NCI-H1092 (cell line): ENCODE measurements at places on chromosomes 3 and 15.
A peak's percentile ranks its signal among the peaks of the same experiment; 100 is the strongest.

GRCh38 chr3:160754371-160754854 is 1.6 kb upstream of the PPM1L start:
- peak; percentile 28 for DNase-seq

- DNase-seq: no peak
Measured at GRCh38 chr3:174417573-174417972, 441.6 kb upstream of the NAALADL2 start.

DNA sequence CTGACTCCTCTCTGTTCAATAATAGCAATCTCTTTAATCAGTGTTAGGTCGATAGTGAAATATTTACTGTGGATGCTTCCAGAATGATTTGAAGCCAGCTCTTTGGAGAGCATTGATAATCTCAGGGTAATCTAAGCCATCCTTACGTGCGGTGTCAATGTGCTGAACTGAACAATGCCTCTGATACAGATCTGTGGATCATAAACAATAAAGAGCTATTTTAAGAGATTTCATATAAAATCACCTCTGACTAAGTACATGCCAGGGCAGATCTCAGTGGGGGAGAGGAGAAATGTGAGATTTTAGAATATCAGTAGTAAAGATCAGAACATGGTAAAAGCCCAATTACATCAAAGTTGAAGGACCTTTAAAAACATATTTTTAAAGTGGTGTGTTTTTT is 319.3 kb upstream of the GBE1 start:
- no peak for DNase-seq

DNA sequence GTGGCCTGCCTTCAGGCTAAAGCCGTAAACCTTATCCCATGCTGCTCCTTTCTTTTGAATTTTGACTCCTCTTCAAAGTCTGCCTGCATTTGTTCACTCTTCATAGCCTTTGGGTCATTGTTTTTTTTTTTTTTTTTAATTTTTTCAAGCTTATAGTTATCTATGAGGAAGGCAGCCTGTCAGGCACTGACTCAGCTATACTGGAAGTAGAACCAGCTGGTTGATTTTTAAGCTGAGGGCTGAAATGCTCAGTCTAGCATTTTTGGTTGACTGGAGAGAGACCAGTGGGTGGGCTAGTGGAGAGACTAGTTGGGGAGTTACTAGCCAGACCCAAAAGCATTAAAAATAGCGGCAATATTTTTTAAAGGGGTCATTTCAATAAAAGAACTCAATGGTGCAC is 44.1 kb downstream of the C3orf20 start:
- DNase-seq: no peak

DNA sequence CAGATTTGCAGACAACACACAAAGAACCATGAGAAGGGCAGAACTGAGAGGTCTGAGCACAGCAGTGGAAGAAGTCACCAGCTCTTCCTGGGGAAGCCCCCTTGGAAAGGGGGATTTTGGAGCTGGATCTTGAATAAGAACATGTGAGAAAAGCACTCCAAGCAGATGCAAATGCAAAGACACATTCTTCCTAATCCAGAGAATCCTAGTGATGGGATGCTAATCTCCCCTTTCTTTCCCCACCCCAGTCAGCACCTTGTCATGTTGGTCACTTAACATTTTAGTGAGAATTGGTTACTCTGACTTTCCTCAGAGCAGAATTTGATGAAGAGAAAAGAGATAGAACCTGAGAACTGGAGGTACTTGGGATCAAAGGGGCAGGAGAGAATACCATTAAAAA is 148.5 kb downstream of the SSR3 start:
- DNase-seq: no peak

DNA sequence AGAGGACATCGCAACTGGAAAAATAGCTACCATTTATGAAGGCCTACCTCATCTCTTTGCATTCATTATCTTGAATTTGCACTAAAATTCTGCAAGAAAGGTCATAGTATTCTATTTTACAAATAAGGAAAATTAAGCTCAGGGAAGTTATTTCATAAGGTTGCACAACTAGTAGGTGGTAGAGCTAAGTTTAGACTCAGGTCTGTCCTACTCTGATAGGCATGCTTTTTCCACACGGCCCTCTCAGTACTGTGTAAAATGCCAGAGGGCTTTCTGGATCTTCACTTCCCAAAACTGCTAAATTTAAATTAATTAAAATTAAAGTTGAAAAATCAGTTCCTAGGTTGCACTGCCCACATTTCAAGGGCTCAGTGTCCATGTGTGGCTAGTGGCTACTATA is 18.3 kb downstream of the MAP2K1 start:
- no peak for DNase-seq

GRCh38 chr3:13303410-13303809 is 116.7 kb downstream of the NUP210 start:
- DNase-seq: no peak

GRCh38 chr15:51634591-51635198 is 12.1 kb upstream of the DMXL2 start:
- DNase-seq: no peak
